ENCODE measurements at places on chromosomes 1 and 21.

DNA sequence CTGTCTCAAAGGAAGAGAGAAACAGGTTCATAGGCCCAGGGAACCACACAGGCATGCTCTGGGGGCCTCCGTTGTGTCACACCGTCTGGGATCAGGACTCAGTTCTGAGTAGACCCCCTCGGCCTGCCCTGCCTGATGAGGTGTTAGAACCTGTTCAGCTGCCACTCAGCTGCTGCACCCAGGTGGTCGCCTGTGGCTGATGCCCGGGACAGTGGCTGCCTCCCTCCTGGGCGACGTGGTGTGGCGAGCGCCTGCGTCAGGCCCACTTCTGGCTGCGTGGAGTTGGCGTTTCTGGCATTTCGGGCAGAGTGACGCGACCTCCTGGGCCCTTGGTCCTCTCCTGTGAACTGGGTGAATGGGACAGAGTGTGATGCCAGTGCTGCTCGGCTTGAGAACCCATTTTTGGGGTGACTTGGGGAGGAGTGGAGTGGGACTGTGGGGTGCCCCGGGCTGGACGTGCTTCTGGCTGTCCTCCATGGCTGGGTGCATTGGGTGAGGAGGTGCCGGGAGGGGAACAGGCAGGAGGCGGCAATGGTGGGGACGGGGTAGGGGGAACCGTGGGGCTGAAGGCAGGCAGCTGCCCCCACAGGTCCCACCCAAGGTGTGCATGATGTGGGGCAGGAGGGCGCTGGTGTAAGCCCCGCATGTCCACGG is 10.8 kb downstream of the CFAP410 start:
- no peak for DNase-seq

- DNase-seq = no peak
Measured at GRCh38 chr1:200191993-200192392, 164.5 kb downstream of the NR5A2 start.

GRCh38 chr1:212430955-212431394 is 1.7 kb upstream of the NENF start:
- no peak for DNase-seq

- no peak for DNase-seq
Measured at GRCh38 chr1:220966041-220966440, 86.8 kb downstream of the HLX start.

DNA sequence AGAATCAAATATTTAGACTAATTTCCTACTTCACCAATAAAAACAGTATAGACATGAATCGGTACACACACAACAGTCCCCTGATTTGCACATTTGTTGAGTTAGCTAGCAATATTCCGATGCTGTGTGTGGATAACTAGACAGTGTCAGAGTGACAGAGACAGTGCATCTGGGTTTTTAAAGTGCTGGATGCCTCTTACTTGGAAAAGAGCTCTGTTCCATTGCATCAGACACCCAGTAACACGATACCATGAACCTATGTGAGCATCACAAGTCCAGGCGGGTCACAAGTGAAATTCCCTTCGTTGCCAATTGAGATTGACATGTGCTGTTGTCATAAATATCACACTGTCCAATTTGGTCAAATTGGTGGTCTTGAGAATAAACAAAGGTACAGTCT is 82.0 kb upstream of the ESRRG start:
- DNase-seq = no peak
